ENCODE measurements at places on chromosomes 1 and 21. TPM values are rescaled to one million over a fixed set of nuclear protein-coding genes. Genes with fewer than 3 reads are reported as not detected.

The FLG2 gene
- total RNA-seq = not detected

The PTAFR gene
- 0.07 TPM for total RNA-seq

The C1QTNF12 gene
- total RNA-seq = not detected

The CLDN19 gene
- total RNA-seq = 12.9 TPM

GRCh38 chr1:25356848-25357247 is 18.7 kb downstream of the TMEM50A start:
- no peak for DNase-seq

DNA sequence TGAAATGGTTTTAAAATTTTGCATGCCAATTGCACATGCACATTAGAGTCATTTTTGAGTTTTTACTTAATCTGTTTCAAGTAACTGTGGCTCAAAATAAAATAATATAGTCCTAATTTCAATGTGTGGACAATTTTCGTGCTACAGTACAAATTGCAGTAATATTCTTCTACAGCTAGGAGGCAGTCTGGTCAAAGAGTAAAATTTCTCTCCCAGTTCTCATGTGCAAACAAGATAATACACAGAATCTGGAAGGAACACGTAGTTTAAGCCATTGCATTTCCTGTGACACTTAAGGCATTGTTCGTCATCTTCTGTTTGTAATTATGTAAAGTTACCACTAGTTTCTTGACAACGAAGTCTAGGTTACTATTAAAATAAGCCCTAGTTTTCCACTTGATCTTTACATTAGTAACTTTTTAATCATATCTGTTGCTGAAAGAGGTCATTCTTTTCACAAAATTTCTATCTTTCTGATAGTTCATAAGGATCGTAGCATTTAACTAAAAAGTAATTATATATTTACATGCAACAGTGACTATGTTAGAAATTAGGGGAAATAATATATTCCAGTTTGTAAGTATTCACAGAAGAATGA is 28.9 kb downstream of the ODR4 start:
- peak; percentile 39 for DNase-seq

GRCh38 chr1:224820341-224820740 is 109.1 kb upstream of the DNAH14 start:
- DNase-seq = no peak

The LRRC3 gene
- 5.9 TPM for total RNA-seq

The RABGGTB gene
- 63.9 TPM for total RNA-seq

The WNT9A gene
- 1.4 TPM for total RNA-seq

- no peak for DNase-seq
Observed at GRCh38 chr1:172135076-172135672, 285.3 kb upstream of the C1orf105 start.

The LRRC71 gene
- total RNA-seq = 0.11 TPM

DNA sequence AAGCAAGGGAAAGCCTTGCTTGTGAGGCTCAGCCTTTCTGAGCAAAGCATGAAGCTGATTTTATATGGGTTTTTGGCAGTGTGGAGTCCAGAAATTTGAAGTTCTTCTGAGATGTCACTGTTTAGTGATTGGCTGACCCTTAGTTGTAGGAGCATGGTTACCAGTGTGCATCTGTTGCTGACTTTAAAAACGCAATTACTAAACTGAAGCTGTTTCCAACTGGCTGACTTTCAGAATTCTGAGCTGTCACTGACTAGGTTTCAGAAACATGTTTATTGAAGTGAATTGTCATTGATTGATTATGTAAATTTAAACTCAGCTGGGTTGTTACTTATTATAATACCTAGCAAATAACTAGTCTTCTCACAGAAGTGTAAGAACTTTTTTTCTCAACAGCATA is 89.4 kb downstream of the PDE4B start:
- DNase-seq = no peak

Data from cardiac muscle cell (in vitro differentiated cells and primary cell).